ENCODE measurements at places on chromosomes 1 and 21.

DNA sequence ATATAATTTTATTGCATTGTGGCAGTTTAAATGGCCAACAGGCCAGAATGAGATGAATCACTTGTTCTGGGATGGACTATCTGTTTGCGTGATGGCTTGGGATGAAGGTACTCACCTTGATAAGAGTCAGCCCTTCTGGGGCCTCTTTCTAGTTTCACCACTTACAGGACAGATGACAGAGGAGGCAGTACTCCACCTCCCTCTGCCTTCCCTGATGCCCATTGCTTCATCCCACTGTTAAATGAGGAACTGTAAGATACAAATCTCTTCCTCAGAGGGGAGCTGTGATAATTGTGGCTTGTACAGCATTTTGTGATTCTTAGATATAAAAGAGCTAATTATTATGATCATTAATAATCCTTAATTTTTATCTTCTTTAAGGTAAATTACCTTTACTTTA lies 3.7 kb upstream of the TCHH start:
- no peak for DNase-seq

DNA sequence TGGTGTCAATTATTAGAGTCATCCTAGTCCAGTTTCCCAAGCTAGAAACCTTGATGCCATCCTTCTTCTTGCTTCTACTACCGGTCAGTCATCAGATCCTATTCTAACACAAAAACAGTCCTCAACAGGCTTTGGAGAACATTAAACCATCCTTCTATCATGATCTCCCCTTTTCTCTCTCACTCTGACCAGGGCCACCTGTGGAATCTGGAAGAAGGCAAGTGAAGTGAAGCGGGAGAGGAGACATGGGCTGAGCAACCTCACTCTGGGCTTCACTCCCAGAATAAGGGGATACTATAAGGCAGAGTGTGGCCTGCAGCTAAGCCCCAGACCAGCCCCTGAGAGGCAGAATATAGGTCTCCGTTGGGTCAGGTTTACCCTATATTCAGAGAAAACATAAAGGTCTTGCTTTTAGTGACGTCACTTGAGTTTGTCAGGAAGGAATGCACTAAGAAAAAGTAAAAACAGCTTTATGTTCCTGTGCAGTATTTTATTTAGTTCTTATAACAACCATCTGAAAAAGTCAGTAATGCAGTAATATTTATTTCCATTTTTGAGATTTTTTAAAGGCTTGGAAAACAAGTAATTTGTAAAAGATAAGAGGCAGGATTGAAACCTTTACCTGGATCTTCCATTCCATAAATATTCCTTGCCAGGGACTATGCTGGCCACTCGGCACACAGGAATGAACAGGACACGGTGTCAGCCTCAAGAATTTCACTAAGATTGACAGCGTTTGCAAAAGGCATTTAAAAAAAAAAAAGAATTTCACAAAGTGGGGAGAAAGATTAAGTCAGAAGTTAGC lies 61.3 kb downstream of the NFASC start:
- DNase-seq: no peak

- DNase-seq: no peak
Measured at GRCh38 chr21:24693779-24694178, 913.5 kb downstream of the MRPL39 start.

GRCh38 chr1:119375366-119375765 lies 6.8 kb downstream of the HAO2 start:
- no peak for DNase-seq

DNA sequence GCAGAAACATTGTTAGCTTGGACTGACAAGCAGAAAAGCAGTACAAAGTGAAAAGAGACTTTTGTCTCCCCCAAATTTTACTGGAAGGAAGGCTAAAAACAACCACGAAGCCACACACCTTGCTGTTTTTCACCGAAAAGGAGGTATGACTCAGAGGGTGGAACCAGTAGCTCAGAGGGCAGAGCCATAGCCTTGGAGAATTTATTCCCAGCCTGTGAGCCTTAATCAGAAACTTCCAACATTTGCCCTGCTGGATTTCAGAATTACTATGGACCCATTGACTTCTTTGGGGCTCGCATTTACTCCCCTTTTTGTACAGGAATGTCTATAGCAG lies 32.0 kb downstream of the RPS6KC1 start:
- no peak for DNase-seq

- DNase-seq: no peak
Measured at GRCh38 chr1:184753608-184754475, 816 bp downstream of the EDEM3 start.
